Cardiac muscle cell (in vitro differentiated cells and primary cell): ENCODE measurements at places on chromosomes 2 and 18. TPM values are rescaled to one million over a fixed set of nuclear protein-coding genes. Genes with fewer than 3 reads are reported as not detected.
A peak's percentile ranks its signal among the peaks of the same experiment; 100 is the strongest.

- DNase-seq, result no peak
These were observed 183.0 kb downstream of the TCF4 start for GRCh38 chr18:55404832-55405465.

- DNase-seq, result peak; percentile 1
These were observed 204.1 kb upstream of the VRK2 start for GRCh38 chr2:57842531-57842930.

DNA sequence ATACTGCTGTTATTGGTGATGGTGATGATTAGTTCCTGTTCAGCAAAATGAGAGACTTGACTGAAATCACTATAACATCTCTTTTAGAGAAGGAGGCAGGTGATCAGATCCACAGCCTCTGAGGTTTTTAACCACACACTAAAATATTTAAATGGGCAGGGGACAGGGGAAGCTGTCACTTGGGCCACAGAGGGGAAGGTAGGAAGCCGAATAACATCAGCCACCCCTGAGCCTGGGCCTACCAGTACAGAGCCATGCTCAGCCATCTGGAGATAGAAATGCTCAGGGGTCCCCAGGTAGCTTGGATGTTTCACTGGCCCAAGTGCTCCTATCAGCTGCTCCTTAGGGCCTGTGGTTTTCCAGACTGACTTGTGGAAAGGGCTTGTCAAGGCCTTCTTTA is 122.3 kb downstream of the MRO start:
- peak; percentile 71 for DNase-seq

GRCh38 chr2:47271054-47272000 is 116.2 kb upstream of the STPG4 start:
- no peak for DNase-seq

DNA sequence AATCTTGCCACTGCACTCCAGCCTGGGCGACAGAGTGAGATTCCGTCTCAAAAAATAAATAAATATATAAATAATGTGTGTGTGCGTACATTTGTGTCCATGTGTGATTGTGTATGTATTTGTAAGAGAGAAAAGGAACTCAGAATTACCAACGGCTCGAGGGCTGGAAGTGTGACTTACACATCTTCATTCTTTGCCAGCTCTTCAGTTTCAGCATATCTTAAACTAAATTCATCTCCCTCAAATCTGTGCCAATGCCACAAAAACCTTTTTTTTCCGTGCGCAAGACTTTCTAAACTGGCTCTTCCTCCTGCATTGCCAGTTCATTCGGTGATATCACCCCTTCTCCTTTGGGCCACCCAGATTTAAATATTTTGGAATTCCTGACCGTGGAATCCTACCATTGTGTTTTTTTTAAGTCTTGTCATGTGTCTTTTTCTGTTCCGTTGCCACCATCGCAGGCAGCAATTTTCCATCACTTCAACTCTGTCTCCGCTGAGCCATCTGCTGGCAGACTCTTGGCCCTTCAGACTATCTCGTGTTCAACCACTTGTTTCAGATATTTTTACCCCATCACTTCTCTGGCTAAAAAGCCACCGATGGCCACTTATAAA is 77.0 kb upstream of the ZNF532 start:
- DNase-seq, result peak; percentile 55

GRCh38 chr2:239065962-239066361 is 218.1 kb downstream of the TWIST2 start:
- DNase-seq, result no peak

DNA sequence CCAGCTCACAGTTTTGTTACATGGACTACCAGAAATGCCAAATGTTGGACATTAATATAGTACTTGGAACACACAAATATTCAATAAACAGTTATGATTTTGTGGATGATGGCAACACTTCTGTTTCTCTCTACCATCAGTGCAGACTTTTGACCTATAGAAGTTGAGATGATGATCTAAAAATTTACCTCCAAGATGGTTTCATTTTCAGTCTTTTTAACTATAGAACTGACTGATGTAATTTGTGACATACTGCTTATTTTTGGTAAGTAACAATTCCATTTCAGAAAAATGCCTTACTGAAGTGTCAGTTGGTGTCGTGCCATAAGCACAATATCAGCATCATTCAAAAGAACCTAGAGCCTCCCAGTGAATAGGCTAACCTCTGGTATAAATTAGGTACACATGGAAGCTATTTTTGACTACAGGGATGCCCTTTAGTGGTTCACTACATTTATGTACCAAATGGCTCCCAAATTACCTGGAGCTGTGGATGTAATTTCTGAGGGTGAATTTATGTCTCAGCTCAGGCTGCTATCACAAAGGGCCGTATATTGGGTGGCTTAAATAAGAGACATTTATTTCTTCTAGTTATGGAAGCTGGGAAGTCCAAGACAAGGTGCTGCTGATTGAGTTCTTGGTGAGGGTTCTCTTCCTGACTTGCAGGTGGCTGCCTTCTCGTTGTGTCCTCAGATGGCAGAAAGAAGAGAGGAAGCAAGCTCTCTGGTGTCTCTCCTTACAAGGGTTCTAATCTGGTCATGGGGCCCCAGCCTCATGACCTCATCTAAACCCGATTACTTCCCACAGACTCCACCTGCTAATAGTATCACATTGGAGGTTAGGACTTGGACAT is 66.5 kb downstream of the ALPK2 start:
- DNase-seq, result no peak

DNA sequence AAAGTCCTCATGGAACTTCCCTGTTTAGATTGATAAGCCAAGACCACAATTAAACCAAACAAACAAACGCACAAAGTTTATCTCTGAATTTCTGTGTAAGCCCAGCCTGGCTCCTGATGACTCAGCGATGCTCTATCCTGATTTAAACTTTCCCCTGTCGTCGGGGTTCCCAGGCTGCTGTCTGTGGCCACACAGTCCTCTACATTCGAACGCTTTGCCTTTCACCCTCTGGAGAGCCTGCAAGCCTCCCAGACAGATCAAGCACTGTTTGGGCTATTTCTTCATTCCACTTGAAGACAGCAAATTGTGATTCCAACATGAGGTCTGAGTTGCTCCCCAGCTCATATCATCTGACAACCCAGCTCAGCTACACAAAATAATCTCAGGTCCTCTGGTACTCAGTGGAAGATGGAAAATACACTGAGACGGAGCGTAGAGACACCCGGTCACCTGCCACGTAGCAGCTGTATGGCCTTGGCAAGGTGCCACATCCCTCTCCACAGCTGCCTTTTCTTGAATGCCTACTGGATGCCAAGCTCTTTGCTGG is 51.2 kb downstream of the CYRIA start:
- DNase-seq, result peak; percentile 35

- peak; percentile 77 for DNase-seq
These were observed at the start of the genes PEX13 and PUS10 for GRCh38 chr2:61017556-61018317. PEX13 (plus strand) TSS chr2:61017720; CDS start chr2:61017760, 40 bp downstream. PUS10 (minus strand) TSS chr2:61018255; CDS start chr2:61011890, 6,365 bp downstream.

DNA sequence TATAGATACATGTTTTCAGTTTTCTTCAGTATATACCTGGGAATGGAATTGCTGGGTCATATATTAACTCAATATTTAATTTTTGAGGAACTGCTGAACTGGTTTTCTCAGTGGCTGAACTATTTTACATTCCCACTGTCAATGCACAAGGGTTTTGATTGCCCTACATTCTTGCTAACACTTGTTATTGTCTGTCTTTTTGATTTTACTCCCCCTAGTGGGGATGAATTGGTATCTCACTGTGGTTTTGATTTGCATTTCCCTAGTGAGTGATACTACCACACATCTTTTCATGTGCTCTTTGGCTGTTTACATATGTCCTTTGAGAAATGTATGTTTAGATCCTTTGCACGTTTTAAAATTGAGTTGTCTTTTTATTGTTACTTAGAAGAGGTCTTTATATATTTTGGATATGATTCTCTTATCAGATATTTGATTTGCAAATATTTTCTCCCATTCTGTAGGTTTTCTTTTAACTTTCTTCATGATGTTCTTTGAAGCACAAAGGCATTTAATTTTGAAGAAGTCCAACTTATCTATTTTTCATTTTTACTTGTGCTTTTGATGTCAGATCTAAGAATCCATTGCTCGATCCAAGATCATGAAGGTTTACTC is 36.2 kb downstream of the ASB1 start:
- peak; percentile 3 for DNase-seq

GRCh38 chr18:21452796-21453510 is 147.6 kb downstream of the ESCO1 start:
- DNase-seq, result no peak

DNA sequence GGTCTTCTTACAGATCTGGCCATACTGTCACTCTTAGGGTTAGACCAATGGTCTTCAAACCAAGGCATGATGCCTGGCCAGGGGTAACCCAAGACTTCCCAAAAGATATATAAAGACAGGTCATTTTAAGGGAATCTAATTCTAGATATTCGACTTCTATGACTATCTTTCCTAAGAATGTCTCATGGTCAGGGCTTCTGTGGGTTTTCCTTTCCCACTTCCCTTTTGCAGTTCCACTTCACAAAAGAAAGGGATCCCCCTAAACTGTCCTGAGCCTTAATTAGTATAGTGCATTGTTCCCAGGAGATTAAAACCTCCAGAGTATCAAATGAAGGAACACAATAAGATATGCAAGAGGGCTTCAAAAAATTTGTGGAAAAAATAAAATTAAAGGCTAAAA is 223.6 kb upstream of the SIX2 start:
- no peak for DNase-seq

DNA sequence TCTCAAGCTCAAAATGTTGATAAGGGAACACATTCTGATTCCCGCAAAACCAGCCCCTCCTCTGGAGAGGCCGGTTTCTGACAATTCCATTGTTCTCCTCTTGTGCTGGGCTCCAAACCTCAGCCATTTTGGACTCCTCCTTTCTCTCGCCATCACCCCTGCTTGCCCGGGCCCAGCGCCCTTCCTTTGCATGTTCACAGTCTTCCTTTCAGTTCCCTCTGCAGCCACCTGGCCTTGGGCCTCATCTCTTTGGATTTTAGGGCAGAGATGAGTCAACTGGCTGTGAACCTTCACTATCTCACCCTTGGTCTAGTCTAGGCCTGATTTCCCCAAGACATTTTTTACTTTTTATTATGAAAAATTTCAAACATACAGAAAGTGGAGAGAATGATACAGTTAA is 155.9 kb upstream of the MAP3K20 start:
- no peak for DNase-seq

GRCh38 chr2:79359419-79359818 is 153.4 kb upstream of the CTNNA2 start:
- no peak for DNase-seq

DNA sequence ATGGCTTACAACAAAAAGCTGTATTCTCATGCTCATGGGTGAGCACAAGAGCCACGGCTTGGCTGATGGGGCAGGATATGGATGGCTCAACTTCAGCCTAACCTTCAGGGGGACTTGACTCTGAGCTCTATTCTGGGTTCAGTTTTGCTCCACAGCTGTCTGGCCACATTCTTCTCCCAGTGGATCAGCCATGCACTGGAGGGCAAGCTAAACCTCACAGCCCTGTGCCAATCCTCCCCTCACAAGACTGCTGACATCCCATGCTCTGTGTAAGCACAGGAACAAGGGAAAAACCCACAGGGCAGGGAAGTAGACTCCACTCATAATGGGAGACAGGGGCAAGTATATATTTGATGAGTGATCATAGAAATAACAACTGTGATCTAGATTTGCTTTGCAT is 35.6 kb downstream of the COPS8 start:
- no peak for DNase-seq

- no peak for DNase-seq
These were observed 114.2 kb upstream of the EPC2 start for GRCh38 chr2:148530350-148530749.

DNA sequence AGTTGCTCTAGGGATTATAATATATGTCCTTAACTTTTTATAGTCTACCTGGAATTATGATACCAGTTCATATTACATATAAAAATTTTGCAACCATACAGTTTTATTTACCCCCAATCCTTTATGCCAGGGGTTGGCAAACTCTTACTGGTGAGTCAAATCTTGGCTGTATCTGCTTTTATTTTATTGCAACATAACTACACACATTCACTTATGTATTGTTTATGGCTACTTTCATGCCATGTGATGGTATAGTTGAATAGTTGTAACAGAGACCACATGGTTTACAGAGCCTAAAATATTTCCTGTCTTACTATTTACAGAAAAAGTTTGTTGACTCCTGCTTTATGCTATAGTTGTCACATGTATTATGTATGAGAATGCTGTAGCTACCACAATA is 25.8 kb upstream of the DLX2 start:
- no peak for DNase-seq

DNA sequence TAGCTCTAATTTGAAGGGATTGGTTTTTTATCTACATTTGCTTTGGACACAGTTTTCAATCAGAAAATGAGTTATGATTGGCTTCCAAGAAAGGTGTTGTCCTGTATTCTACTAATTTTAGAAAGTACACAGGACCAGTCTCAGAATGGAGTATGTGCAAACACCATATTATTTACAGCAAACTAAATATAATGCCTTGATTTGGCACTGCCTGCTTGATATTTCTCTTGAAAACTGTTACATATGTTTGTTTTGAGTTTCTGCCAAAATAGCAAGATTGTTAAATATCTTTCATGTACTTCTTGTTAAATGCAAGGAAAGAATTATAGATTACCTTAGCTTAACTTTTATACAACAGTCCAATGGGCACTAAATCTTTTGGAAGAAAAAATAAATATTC is 694.9 kb downstream of the KCNJ3 start:
- DNase-seq, result no peak

DNA sequence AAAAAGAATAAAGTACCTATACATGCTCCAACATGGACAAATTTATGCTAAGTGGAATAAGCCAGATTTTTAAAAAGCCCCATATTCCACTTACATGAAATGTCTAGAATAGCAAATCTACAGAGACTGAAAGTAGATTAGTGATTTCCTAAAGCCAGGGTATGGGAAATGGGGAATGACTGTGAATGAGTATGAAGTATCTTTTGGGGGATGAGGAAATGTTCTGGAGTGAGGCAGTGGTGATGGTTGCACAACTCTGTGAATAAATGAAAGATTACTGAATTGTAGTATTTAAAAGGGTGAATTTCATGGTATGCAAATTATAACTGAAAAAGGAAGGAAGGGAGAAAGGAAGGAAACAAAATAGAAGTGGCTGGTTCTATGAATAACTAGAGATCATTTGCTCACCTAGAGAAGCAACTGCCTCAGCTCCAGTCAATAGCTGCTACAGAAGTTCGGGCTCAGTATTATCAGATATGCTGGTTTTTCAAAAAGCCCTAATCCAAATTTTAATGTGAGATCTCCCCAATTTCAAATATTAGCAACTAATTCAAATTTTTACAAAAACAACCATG is 39.3 kb downstream of the MAP3K2 start:
- no peak for DNase-seq

DNA sequence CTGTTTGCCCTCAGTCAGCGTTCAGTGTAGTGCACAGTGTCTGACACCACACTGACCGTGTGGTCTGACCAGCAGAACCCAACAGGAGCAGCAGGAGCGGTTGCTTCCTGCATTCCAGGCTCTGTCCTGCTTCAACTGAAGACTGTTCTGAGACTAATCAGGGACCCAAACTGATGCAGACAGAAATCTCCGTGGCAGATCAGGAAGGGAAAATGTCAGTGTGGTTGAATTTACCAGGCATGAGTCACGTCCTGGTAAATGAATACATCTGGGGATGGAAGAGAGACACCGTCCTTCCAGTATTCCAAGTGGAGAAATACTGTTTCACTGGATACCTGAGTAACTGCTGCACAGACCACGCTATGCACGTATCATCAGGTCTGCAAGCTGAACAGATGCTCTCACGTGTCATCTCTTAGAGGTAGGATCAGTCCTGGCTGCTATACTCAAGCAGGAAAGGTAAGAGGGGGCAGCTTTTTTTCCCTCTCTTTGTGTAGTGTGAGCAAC is 223.6 kb upstream of the EPAS1 start:
- peak; percentile 92 for DNase-seq

PID1 gene
- 0.42 and 1.6 TPM in 2 replicates for total RNA-seq

RGPD3 gene
- total RNA-seq, result 0.25 and 0.45 TPM in 2 replicates

CNGA3 gene
- total RNA-seq, result 0.04 TPM in 1 of 2 replicates, not detected in the other

SPC25 gene
- 3.3 and 10.1 TPM in 2 replicates for total RNA-seq

PTPRN gene
- 0.36 and 1.2 TPM in 2 replicates for total RNA-seq

GREB1 gene
- total RNA-seq, result 32.6 and 50.5 TPM in 2 replicates
